Prostate gland (tissue), 2 donors: ENCODE measurements at places on chromosomes 6 and 20. TPM values are rescaled to one million over a fixed set of nuclear protein-coding genes. Genes with fewer than 3 reads are reported as not detected.
A peak's percentile ranks its signal among the peaks of the same experiment; 100 is the strongest.

- no peak for DNase-seq
These were observed 1.8 kb downstream of the TUBB1 start for GRCh38 chr20:59020938-59021551.

GRCh38 chr6:138778331-138778730 lies 4.8 kb downstream of the CCDC28A start:
- DNase-seq: no peak

SERINC1 gene
- 165 TPM for total RNA-seq

TMEM217 gene
- total RNA-seq: 0.50 TPM

- DNase-seq: no peak
These were observed 160.3 kb downstream of the EYA2 start for GRCh38 chr20:47054945-47055344.

- no peak for DNase-seq
These were observed 218.9 kb downstream of the EYA2 start for GRCh38 chr20:47113362-47114109.

GRCh38 chr6:166223079-166223478 lies 55.4 kb upstream of the TBXT start:
- DNase-seq: no peak

DNA sequence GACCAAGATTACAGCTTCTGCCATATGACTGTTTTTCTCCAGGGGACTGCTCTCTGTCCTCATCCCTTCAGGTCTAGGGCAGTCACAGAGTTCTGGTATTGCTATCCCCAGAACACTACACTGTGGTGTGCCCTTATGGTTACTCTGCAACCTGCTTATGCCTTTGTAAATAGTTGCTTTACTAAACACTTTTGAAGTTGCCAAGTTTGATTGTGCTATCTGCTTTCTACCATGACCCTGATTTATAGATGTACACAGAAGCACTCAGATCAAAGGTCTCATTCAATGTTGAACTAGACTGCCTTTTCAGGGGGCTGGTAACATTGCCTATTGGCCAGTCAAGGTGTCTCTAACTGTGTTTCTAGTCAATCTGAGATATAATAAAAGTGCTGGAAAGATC lies 794.7 kb downstream of the DHX35 start:
- DNase-seq: no peak

GRCh38 chr6:81362246-81362645 lies 390.2 kb downstream of the TENT5A start:
- no peak for DNase-seq

PLA2G7 gene
- total RNA-seq: 6.2 TPM

GRCh38 chr6:44674226-44675155 lies 287.0 kb downstream of the CDC5L start:
- peak; percentile 3 for DNase-seq

DNA sequence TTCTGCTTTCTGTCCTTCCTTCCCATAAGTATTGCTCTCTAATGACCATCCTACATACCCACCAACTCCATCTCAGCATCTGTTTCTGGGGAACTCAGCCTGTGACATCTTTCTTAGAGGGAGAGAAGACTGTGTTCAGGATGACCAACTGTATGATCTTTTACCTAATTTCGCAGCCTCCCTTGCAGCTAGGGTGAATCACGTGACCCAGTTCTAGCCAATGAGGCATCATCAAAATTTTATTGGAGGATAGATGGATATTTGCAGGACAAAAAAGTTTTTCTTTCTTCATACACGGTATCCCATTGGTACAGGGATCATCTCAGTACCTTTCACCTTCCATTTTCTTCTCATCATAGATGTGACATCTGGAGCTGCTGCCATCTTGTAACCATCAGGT lies 14.4 kb upstream of the MC3R start:
- DNase-seq: no peak
